ENCODE measurements at places on chromosomes 2 and 18.

DNA sequence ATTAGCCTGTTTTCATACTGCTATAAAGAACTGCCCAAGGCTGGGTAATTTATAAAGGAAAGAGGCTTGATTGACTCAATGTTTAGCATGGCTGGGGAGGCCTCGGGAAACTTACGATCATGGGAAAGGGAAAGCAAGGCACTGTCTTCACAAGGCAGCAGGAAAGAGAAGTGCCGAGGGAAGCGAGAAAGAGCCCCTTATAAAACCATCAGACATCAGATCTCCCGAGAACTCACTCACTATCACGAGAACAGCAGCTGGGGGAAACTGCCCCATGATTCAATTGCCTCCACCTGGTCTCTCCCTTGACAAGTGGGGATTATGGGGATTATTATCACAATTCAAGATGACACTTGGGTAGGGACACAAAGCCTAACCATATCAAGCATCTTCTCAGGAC lies 23.3 kb downstream of the RHOB start:
- DNase-seq = no peak

DNA sequence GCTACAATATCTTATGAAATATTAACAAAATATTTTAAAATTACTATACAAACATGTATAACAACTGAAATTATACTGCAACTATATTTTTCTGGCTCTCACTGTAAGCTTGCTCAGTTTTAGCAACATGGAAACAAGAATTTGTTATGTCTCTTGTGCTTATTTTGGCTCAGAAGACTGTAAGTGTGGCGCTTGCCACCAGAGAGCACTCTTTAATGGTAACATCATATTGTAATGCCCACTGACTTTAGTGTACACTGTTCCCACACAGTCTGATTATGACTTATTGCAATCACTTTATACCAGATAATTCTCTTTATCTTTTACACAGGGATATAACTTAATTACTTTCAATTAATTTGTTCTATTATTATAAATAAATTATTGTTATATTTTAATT lies 1500.6 kb upstream of the TMEFF2 start:
- DNase-seq = no peak

DNA sequence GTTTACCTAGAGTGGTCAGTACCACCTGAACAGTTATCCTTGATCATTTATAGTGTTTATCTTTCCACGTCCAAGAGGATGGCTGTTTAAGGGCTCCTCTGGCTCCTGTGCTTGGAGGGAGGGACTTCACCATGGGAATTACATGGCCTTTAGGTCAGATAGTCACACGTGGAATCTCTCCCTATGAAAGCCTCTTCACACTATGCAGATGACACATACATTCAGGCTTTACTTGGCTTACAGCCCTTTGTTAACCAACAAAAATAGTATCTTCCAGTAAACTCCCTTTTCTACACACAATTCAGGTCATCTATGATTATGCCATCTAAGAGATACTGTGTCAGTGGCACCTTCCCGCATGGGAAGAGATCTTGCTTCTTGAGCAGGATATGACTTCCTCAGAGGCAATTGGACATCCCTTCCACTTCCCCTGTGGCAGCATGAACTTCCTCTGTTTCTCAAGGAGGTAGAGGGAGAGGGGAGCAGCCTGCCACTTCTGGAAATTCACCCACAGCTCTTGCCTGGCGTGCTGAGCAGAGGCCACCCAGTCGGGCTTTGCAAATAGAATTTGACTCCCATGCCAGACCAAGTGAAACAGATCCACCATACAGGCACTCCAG lies 53.5 kb downstream of the COLEC12 start:
- DNase-seq = peak; percentile 70

DNA sequence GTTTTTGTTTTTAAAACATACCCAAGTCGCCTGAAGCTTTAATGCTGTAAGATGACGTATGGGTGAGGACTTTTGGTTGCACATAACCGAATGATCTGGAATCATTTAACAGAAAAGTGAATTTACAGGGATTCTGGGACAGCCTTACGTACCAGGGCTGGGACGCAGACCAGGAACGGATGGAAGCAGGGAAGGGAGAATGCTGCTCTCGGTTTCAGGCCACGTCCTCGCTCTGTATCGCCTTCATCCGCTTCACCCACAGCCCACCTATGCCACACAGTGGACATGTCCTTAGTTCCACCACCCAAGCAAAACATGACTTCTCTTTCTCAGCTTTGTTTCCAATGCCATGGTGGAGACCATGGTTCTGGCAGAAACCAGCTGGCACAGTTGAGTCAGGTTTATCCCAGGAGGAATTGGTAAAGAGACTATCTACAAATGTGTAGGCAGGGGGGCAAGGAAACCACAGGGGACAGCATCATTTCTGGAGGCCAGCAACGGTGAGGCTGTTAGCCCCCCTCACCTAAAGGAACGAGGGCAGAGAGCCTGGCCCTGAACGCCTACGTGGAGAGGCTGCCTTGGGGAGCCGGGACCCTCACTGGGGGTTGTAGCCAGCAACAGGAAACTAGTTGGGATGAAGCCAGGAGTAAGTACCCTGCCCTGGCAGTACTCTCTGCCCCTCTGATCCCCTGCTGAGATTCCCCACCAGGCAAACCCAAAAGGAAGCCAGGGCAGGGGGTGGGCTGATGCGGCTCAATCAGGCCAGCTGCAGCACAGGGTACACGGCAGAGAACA lies 132.5 kb downstream of the NDUFA10 start:
- no peak for DNase-seq

GRCh38 chr2:3139906-3140305 lies 237.7 kb downstream of the EIPR1 start:
- no peak for DNase-seq

- no peak for DNase-seq
These were observed 38.3 kb downstream of the UGP2 start for GRCh38 chr2:63879876-63880433.

- DNase-seq = no peak
These were observed 37.5 kb downstream of the NABP1 start for GRCh38 chr2:191715471-191715870.

All from CD14-positive monocyte (primary cell).